ENCODE measurements at places on chromosomes 2 and 18.

DNA sequence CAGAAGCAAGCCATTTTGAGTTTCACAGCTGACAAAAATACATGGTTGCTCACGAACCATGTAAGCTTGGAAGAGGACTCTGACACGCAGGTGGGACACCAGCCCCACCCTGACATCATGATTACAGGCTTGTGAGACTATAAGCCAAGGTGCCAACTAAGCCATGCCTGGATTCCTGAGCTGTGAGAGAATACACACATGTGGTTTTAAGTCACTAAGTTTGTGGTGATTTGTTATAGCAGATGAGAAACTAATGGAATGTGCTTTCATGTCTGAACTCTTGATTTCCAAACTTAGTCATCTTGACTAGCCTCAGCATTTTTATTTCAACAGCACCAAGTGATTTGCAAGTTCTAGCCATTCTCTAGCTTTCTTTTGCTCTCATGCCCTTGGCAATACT, 676.1 kb upstream of the CELF4 start:
- DNase-seq = no peak

DNA sequence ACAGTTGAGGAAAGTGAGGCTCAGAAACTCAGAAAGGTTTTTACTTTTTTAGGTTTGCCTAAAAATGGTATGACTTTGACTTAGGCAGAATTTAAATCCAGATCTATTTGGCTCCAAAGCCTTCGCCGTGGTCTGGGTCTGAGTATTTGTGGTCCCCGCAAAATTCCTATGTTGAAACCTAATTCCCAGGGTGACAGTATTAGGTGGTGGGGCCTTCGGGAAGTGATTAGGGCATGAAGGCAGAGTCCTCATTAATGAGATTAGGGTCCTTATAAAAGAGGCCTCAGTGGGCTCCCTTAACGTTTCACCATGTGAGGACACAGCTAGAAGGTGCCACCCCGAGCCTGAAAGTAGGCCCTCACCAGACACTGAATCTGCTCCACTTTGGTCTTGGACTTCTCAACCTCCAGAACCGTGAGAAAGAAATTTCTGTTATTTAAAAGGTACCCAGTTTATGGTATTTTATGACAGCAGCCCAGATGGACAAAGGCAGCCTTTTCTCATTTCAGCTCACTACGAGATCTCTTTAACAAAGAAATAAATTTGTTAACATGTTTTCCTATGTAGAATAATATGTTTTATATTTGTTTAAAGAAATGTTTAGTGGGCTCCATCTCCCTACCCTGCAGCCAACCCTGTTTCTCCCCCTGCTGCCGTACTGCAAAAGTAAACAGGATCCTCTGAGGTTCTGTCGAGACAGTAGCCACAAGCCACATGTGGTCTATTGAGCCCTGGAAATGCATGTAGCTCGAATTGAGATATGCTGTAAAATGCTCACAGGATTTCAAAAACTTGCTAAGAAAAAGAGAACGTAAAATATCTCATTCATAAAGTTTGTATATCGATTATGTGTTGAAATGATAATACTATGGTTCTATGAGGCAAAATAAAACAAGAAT, 80.6 kb downstream of the MOGAT1 start:
- no peak for DNase-seq

- DNase-seq = no peak
These were observed 949.2 kb downstream of the DSC3 start for GRCh38 chr18:30093376-30093775.

- no peak for DNase-seq
These were observed at the start of gene MYL1 for GRCh38 chr2:210315015-210315788. MYL1 (minus strand) TSS chr2:210315174; CDS start chr2:210315042, 132 bp downstream.

DNA sequence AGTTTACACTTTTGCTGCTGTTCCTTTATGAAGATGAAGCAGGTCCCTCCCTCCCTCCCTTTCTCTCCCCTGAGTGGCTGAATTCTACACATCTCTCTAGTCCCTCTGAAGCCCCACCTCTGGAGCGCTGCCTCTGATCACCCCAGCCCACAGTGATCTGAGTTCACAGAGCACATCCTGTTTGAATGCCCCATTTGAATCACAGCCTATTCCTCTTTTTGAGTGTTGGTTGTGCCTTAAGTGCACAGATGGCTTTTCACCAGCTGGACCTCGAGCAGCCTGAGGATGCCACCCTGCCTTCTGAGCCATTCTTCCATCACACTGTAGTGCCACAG, 87.1 kb downstream of the ITGB1BP1 start:
- no peak for DNase-seq
